AG04449 (cell line): ENCODE measurements at places on chromosomes 16 and 17.
A peak's percentile ranks its signal among the peaks of the same experiment; 100 is the strongest.

DNA sequence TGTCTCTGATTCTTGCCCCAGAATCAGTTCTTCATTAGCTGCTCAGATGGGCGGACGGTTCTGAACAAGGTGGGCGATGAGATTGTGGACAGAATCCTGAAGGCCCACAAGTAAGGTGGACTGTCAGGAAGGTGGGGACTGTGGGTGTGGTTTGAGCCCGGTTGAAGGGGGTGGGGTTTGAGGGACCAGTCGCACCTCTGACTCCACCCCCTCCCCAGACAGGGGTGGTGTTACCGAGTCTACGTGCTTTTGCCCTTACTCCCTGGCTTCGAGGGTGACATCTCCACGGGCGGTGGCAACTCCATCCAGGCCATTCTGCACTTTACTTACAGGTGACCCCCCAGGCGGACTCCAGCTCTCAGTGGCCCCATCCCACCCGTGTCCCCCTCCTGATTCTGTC is 11.3 kb downstream of the PLD2 start:
- no peak for DNase-seq

GRCh38 chr17:189444-189843 is 8.0 kb upstream of the DOC2B start:
- no peak for DNase-seq

DNA sequence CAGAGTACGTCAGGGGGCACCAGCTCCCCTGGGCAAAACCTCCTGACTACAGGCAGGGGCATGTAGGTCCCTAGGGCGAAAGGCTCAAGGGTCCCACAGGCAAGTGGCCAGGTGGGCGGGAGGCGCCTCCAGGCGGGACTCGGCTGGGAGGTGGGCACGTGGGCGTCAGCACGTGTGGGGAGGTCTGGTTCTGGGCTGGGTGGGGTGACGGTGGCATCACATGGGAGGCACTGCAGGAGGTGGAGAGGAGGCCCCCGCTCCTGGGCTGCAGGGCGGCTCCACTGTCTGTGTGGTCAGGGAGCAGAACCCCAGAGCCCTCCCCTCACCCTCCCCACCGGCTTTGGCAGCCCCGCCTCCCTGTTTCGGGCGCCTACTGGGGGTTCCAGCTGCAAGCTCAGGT is 52.7 kb downstream of the ACTG1 start:
- DNase-seq, result no peak

DNA sequence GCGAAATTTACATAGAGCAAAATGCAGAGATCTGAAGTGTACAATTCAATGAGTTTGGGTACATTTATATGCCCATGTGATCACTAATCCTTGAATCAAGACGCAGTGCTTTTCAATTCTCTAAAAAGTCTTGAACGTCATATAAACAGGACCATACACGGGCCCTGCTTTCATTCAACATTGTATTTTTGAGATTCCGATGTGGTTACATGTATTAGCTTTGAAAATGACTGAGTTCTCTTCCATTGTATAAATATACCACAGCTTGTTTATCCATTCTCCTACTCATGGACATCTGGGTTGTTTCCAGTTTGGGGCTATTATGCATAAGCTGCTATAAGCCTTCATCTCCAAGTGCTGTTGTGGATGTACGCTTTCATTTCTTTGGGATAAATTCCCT is 45.5 kb downstream of the ZCCHC14 start:
- no peak for DNase-seq

- DNase-seq, result no peak
These were observed 276.4 kb downstream of the FOXL1 start for GRCh38 chr16:86854626-86855294.

GRCh38 chr17:17681744-17682292 is 560 bp downstream of the RAI1 start:
- no peak for DNase-seq

DNA sequence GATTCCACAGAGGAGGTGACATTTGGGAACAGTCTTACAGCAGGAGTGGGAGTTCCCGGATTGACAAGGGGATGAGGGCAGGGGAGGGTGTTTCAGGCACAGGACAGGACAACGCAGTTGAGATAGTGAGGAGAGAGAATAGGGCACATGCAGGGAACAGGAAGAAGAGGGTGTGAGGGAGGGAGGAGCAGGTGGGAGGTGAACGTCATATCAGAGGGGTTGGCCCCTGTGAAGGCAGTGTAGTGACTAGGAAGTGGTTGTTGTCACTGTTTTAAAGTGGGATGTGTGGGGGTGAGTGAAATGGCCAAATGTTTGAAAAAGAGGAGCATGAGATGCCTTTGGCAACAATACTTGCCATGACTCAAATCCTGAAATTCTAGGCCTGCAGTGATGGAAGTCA is 12.2 kb downstream of the PRKCB start:
- DNase-seq, result no peak

GRCh38 chr16:72935896-72936295 is 112.0 kb downstream of the ZFHX3 start:
- no peak for DNase-seq

- DNase-seq, result no peak
These were observed 70.8 kb upstream of the TNRC6C start for GRCh38 chr17:77887464-77888241.

DNA sequence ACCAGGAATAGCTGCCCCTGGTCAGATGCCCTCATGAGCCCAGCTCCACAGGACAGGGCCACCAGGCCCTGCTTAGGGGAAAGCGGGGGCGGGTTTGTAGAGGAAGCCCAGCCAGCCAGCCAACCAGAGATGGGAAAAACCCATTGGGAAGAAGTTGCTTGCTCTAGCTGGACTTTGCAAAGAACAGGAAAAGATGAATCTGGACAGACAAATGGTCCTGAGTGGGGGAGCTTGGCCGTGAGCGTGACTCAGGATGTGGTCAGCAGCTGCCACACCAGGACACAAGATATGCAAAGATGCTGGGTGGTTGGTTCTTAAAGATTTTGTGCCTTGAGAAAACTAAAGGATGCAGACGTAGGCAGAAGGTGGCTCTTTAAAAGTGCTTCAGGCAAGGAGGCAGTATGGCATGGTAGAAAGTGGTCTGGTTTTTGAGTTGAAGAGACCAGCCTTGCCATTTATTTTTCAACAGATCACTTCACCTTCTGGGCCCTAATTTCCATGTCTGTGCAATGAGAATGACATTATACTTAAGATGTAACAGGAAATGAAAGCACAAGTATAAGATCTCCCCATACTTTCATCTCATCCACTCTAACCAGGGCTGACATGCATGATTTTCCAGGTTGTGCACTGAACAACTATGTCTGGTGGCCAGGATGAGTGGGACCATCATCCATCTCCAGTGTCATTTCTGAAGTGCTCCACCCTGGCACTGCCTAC is 27.8 kb upstream of the HEATR6 start:
- DNase-seq, result no peak

GRCh38 chr16:56298948-56299596 is 107.8 kb downstream of the GNAO1 start:
- no peak for DNase-seq

DNA sequence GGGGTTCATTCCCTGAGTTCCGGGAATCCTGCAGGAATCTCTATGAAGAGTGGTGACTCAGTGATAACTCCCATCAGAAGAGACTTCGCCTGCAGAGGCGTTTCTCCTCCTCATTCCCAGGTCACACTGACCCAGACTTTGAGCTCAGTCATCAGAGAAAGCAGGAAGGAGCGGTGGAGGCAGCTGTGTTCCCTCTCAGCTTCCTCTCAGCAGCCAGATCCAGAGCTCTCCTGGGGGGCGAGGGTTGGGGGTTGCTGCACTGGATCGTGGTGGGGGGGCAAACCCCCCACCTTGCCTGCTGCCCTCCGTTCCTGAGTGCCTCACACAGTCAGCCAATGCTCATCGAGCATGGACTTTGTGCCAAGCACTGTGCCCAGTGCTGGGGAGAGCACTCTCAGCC is 271.2 kb downstream of the CBLN1 start:
- no peak for DNase-seq

GRCh38 chr16:25140459-25140858 is 28.9 kb downstream of the LCMT1 start:
- DNase-seq, result no peak

- no peak for DNase-seq
These were observed 15.0 kb downstream of the TRIM25 start for GRCh38 chr17:56898874-56899273.

- no peak for DNase-seq
These were observed 12.0 kb upstream of the TEX2 start for GRCh38 chr17:64275016-64275415.

DNA sequence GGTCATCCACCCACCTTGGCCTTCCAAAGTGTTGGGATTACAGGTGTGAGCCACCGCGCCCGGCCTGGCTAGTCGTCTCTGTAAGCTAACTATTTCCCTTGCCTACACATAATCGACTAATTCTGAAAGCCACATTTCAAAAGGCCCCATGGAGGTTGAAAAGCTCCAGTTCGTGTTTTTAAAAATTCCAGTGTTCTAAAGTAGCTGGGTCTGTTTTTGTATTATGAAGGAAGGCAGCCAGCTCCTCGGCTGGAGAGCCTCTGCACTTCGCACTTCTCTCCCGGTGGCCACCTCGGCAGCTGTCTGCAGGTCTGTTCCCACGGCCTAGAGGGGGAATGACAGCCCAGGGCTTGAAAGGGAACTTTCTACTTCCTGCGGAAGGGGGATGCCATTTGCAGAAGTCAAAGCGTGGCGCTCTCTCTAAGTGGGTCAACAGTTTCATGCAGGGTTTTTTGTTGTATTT is 16.9 kb downstream of the HASPIN start:
- DNase-seq, result no peak

DNA sequence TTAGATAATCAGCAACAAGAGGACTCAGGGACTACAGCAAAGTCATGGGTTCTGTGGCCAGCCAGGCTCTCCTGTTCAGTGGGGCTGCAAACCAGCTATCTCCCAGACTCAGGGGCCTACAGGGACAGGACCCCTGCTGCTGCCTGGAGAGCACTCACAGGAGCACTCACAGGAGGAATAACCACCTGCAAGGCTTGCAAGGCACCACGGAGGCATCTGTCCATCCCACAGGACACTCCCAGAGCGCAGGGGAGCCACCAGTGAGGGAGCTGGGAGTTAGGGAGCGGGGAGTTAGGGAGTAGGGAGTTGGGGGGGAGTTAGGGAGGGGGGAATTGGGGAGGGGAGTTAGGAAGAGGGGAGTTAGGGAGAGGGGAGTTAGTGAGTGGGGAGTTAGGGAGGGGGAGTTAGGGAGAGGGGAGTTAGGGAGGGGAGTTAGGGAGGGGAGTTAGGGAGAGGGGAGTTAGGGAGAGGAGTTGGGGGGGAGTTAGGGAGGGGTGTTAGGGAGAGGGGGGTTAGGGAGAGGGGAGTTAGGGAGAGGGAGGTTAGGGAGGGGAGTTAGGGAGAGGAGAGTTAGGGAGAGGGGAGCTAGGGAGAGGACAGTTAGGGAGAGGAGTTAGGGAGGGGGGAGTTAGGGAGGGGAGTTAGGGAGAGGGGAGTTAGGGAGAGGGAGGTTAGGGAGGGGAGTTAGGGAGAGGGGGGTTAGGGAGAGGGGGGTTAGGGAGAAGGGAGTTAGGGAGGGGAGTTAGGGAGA is 5.7 kb downstream of the CANT1 start:
- no peak for DNase-seq

- no peak for DNase-seq
These were observed 26.2 kb upstream of the OSGIN1 start for GRCh38 chr16:83926726-83927397.

DNA sequence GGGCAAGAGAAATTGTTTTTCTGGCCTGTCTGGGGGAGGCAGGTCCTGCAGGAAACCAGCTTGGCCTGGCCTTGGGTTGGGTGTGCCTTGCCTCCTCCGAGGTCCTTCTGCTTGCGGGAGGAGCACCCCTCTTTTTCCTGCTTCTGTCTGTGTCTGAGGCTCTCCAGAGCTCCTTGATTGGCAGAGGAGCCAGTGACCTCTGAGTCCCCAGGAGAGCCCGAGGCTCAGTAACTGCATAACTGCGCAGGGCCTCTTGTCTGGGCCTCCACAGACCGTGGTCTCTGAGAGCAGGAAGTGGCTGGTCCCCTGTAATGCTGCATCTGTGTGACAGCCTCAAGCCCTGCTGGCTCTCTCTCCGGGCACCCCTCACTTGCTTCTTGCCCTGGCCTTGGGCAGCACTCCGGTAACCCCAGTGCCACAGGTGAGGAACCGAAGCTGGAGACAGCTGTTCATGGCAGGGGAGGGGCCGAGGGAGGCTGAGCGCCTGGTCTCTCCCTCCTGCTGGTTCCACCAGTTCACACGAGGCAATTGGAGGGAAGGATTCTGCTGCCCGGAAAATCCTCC is 1.6 kb downstream of the CAPN15 start:
- no peak for DNase-seq

DNA sequence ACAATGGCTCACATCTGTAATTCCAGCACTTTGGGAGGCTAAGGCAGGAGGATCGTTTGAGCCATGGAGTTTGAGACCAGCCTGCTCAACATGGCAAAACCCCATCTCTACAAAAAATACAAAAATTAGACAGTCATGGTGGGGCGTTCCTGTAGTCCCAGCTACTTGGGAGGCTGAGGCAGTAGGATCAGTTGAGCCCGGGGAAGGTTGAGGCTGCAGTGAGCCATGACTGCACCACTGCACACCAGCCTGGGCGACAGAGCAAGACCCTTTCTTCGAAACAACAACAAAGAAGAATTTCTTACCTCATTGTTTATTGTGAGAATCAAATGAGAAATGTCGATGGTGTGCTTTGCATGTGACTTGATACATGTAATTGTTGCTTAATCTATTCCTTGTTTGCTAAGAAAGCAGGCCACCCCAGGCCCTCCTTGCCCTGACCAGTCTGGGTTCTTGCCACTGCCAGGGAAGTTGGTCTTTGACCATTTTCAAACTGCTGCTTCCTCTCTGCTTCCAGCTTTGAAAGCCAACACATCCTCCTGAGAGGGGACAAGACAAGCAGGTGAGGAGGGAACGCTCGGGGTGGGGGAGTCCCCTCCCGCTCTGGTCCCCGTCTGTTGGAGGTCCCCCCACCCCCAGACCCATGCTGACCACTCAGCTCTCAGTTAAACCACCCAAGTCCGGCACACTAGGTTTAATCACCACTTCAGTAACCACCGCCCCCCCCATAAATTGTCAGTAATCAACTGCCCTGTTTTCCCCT is 47.3 kb upstream of the CPNE2 start:
- DNase-seq, result no peak

GRCh38 chr17:6919158-6919557 is 76.7 kb upstream of the ALOX12 start:
- DNase-seq, result no peak

DNA sequence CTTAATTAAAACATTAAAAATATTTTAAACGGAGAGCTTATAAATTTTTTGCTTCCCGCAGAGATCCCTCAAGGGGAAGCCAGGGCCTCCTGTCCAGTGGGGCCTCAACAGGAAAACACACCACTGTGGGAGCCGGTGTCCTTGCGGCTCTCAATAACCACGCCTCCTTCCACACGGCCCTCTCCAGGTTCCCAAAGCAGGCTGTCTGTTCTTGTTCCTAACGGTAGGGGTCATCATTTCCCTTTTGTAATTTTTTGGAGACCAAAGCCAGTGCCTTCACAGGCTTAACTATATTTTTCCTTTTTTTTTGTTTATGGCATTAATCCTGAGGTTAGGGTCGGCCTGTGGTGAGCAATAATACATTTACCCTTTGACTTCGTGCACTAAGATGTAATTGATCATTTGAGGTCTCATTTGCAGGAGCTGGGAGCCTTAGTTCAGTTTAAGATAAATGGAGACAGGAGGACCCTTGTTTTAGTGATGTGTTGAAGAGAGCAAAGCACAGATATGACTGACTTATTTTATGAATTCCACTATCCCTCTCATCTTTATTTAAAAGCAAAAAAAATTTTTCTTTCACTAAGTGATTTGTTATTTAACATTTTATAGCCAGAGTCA is 77.5 kb upstream of the N4BP1 start:
- peak; percentile 4 for DNase-seq

- DNase-seq, result no peak
These were observed 118.4 kb downstream of the VPS53 start for GRCh38 chr17:596287-596686.
